Kidney (tissue), 22 donors: ENCODE measurements at places on chromosomes 4 and X. TPM values are rescaled to one million over a fixed set of nuclear protein-coding genes. Genes with fewer than 3 reads are reported as not detected.

GRCh38 chr4:41106081-41106480 lies 108.3 kb downstream of the APBB2 start:
- DNase-seq = no peak

DNA sequence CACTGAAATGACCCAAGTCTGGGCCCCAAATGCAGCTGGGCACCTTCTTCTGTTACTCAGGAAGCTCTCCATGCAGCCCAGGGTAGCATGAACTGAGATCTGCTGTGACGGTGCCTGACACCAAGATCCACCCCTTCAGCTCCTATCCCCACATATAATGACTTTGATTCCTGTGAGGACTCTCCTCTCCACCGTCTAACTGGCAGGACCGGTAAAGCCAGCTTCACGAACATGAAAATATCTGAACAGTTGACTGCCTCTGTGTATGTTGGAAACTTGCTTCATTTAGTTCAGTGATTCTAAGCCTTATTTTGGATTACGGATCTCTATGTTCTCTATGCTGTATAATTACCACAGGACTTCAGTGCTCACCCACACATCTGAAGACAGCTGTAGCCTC lies 115.5 kb upstream of the TMEM150C start:
- no peak for DNase-seq

DNA sequence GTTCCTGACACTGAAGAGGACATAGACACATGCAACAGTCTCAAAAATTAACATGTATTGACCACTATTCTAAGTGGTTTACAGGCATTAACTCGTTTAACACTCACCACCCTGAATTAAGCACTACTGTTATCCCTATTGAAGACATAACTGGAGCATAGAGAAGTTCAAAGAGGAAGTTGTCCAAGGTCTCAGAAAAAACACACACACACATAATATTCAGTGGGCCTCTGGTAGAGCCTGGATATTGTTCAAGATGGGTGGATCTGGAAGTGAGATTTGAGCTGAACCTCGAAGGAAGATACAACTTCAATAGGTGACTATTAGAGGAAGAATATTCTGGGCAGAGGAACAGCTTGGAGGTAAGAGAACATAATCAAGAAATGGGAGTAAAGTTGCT lies 334.9 kb downstream of the HNRNPD start:
- no peak for DNase-seq

DNA sequence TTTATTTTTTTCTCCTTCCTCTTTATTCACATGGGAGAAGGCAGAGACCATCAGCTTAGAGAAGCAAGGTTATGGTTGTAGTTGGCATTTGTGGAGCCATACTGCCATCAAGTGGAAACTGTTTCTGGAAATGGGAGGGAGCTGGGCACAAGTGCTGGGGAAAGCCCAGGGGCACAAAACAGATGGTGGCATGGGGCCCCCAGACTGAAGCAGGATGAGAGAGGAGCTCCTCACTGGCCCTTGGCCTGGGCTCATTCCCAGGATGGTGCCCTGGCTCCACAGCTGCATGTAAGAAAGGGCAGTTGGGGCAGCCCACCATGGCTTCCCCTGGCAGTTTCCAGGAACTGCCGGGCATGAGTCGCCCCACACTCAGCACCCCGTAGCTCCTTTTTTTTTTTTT lies 59.2 kb downstream of the NBDY start:
- peak; percentile 60 for DNase-seq

- DNase-seq = no peak
Measured at GRCh38 chrX:110178179-110178865, 139.6 kb downstream of the AMMECR1 start.

DNA sequence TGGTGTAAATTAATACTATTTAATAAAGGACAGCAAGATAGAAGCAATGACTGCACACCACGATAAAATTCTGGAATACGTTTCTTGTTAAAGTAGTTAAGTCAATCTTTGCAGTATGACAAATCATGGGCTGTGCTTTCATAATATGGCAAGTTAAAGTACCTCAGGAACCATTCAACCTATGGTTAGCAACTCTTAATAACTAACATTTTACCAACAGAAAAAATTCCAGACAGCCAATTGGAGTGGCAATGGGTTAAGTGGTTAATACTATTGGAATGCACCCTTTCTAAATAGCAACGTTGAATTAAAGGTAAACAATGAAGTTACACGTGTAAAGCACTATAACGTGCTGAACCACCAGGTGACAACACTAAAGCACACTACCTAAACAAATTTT lies 72.4 kb upstream of the ZCCHC13 start:
- DNase-seq = no peak

SERPINA7 gene
- 1.2 TPM for polyA plus RNA-seq

GAGE13 gene
- polyA plus RNA-seq = not detected

DCAF12L2 gene
- polyA plus RNA-seq = 0.28 TPM

INPP4B gene
- 2.6 TPM for polyA plus RNA-seq

DHRSX gene
- polyA plus RNA-seq = 30.0 TPM

NLGN3 gene
- polyA plus RNA-seq = 0.97 TPM

PABPC5 gene
- polyA plus RNA-seq = 0.26 TPM

KDR gene
- 20.4 TPM for polyA plus RNA-seq

ARX gene
- polyA plus RNA-seq = 0.13 TPM

RNF150 gene
- 5.0 TPM for polyA plus RNA-seq
